ENCODE measurements at places on chromosomes 2 and 18.

GRCh38 chr2:33607905-33608304, 8.8 kb upstream of the FAM98A start:
- no peak for DNase-seq

DNA sequence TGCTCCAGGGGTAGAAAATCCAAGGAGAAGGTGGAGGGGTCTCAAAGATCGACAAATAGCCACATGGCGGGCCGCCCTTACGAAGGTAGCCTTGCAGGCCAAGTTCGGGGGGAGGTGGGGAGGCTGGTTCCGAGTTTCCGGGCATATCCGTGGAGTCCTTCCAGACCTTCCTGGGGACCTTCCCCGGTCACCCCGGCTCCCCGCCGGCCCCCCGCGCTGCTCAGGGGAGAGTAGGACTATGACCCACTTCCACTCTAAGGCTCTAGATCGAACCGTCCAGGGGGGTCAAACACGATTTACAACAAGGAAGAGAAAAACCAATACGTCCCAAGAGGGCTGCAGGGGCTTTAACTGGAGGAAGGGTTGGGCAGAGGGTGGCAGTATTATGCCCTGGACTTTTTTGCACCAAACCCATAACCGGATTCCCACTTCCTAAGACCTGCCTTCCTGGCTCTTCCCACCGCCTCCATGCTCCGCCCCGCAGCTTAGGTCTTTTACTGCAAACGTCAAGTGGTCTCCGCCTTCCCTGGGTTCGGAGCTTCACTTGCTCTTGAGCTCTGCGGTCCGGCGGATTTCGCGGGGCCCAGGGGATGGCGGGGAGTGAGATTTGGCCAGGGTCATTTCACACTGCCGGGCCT, 779 bp upstream of the LYPD6 start:
- no peak for DNase-seq

DNA sequence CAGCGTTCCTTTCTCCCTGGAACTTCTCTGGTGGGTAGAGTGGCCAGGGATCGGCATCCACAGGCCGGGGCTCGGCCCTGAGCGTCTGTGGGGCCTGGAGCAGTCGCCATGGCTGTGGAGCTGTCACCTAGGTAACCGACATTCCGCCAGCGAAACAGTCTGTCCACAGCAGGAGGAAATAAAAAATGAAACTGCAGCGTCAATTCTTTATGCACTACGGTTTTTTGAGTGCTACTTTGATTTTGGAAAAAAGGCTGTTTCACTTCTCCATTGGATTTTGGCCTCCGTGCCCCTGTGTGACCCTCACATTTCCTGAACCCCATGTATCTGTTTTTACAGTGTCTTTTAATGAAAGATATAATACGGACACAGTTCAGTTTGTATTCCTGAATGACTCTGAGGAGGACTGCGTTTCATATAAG, 163.4 kb downstream of the LDLRAD4 start:
- DNase-seq, result no peak

DNA sequence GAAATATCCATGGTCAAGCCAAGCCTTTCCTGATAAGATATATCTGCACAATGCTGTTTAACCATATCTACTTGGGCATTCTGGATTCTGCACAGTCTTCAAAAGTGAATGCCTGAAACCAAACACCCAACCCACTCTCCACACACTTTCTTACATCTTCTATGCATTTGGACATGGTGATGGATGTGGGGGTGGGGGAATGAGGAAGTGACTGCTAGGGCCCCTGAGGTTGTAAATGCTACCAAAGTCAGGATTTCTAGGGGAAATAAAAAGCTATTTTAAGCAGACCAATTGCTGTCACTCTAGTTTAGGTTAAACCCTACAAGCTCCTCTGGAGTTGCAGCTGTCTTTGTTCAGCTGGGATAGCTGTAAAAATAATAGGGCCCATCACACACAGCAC, 26.7 kb upstream of the TGFA start:
- DNase-seq, result no peak

DNA sequence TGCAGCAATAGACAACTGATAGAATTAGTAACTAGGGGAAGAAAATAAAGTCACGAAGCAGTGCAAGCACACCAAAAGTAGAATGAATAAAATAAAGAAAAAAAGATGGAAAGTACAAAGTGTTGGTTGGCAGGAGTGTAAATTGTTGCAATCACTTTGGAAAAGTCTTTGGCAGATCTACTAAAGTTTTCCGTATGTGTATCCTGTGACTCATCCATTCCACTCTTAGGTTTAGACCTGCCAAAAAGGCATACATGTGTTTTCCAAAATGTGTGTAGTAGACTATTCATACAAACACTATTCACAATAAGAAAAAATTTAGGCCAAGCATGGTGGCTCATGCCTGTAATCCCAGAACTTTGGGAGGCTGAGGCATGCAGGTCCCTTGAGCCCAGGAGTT, 282.1 kb upstream of the FSIP2 start:
- peak; percentile 73 for DNase-seq

- DNase-seq, result no peak
These were observed 3.5 kb upstream of the NEURL3 start for GRCh38 chr2:96508521-96509113.

DNA sequence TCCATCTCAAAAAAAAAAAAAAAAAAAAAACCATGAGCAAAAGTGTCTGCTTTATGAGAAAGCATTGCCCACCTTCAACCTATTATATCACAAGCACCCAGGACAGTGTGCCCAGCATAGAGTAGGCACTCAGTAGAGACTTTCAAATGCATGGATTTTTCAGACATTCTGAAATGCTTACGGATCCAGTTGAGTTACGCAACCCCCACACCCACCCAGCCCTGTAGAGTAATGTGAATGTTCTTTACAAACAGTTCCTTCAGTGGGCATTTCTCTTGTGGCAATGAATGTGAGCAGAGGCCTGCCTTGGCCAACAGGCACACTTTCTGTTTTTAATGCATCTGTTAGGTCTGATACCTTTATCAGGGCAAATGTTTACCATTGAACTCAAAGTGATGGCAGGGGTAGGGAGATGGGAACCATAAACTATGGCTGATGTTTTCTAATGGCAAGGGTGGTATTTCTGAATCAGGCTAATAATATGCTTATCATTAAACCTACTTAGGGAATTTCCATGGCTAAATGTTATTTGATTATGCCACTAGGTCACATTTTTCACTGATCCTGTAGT, 65.0 kb upstream of the RPL31 start:
- DNase-seq, result no peak

- no peak for DNase-seq
These were observed 137.6 kb upstream of the HNMT start for GRCh38 chr2:137826373-137827372.

DNA sequence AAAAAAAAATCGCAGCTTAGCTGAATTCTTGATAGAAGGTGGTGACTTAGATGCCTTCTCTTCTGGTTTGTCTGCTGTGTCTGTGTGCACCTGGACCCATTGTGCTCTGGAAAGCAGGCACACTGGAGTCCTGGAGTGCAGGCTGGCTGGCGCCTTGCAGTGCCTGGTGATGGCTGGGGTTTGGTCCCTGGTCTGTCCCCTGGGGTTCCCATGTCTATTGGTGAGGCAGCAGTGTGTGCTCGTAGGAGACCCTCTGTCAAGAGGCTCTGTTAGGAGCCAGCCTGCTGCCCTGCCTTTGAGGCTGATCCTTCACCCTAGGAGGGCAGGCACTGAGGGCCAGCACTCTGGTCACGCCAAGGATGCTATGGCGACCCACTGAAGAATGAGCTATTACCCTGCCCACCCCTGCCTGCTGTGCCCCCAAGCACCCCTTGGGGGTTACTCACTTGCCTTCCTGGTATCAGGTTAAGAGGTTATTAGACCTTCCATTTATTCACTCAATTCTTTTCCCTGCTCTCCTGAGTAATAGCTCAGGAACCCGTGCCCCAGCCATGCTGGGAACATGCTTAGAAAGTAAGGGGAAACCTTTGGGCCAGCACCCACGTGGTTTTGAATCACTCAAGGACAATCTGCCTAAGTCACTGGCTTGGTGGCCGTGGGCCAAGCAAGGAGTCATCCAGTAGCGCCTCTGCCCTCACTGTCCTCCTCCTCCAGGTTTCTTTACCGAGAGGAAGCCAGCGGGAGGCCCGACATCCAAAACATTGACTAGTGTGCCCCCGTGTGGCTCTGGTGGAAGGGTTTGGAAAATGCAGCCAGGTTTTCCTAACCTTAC, 284.5 kb downstream of the PRKCE start:
- DNase-seq, result peak; percentile 97

- no peak for DNase-seq
These were observed 69.2 kb downstream of the NRXN1 start for GRCh38 chr2:50962731-50963130.

DNA sequence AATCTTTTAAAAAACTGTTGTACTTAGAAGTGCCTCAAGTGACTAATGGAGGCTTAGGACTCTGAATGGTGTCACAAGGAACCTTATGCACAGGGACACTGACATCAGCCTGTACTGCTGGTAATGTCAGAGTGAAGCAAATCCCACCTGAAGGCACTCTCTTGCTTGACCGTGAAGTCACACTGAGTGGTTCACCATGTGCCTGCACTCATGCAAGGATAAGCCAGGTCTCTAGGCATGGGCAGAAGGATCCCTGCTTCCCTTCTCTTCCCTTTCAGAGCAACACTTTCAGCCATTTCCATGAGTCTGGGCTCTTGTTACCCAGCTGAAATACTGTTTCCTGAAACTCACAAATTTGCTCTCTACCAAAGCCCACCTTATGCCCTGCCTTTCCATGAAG, 123.0 kb downstream of the NEDD4L start:
- no peak for DNase-seq

GRCh38 chr18:62610701-62611411, 88.0 kb downstream of the ZCCHC2 start:
- no peak for DNase-seq

- DNase-seq, result no peak
These were observed 58.1 kb downstream of the SPOPL start for GRCh38 chr2:138559641-138560040.

DNA sequence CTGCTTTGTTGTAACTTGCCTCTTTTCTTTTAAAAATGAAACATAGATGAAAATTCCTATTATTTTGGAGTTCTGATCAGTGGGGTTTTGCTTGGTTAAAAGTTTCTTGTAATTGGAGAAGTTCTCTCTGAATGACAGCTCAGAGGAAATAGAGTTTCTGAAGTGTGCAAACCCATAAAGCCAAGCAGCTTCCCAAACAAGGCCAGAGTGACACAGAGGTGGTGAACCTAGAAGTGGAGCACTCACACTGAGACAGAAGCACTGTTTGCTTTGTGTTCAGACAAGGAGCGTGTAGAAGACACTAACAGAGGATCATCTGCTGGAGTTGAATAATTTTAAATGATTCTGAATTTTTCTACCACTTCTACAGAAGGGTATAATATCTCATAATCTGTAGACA, 49.2 kb downstream of the FBXO48 start:
- DNase-seq, result no peak

GRCh38 chr2:144439993-144440392, 79.9 kb downstream of the ZEB2 start:
- DNase-seq, result peak; percentile 16

DNA sequence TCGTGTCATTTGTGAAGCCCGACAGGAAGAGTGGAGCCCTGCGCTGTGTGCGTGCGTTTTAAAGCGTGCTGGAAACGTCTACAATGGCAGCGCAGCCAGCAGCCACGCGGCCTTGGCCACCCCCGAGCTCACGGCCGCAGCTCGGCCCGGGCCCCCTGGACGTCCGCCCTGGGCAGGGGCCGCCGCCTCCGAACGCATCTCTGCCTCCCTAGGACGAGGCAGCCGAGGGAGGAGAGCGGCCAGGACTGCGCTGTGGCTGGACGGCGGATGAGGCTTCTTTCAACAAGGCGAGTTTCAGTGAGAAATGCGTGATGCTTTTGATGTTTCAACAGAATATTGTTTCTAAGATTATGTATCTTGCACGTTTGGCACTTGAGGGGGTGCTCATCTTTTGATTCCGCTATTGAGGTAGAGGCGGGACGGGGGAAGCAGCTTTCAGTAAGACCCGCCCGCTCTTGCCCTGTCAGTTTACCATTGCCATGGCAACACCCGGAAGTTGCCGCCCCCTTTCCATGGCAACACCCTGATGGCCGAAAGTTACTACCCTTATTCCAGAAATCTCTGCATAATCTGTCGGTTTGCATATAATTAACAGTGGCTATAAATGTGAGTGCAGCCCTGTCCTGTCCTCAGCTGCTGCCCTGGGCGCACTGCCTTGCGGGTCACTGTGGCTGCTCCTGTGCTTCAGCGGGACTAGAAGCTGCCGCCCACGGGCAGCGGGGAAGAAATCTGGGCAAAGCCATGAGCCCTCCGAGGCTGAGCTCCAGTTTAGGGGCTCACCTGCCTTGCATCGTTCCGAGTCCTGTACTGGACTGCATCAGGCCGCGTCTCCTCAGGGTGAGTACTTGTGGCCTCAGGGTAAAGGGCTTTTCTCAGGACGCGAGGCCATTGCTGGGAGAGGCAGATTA, 38.6 kb downstream of the ADNP2 start:
- peak; percentile 5 for DNase-seq

DNA sequence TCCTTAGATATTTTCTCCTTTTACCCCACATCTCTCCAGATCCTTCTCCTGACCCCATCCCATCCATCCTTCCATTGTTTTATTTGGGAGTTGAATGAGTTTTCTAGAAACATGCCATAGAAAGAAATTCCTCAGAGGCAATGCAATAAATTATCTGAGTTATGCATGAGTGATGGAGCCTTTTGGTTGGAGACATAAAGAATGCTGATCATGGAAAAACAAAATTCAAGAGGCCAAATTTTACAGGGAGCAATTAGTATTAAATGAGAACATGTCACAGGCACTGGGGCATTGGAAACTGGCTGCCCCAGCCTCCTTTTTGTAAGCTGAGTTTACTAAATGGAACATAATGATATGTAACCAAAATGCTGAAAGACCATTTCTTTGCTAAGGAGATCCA, 74.2 kb upstream of the LCLAT1 start:
- DNase-seq, result no peak

- DNase-seq, result no peak
These were observed 23.5 kb upstream of the C1GALT1C1L start for GRCh38 chr2:43699761-43700160.

DNA sequence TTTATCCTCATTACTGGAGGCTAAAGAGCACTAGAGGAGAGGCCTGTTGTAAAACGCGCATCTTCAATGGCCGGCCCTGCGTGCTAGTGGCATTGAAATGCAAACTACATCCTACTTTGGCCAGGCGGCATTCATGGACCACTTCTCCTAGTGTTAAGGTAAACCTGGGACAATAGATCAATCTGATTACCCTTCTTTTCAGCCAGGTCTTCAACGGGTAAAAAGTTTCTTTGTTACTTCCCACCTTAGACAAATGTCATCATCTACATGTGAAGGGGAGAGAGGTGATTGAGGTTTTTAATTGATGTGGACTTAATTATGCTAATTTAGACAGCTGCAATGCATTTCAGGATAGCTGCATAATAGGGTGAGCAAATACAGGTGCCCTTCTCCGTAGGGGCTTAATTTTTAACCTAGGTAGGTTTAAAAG, 628.0 kb downstream of the ZEB2 start:
- no peak for DNase-seq
